ENCODE measurements at places on chromosomes 12 and 14.

DNA sequence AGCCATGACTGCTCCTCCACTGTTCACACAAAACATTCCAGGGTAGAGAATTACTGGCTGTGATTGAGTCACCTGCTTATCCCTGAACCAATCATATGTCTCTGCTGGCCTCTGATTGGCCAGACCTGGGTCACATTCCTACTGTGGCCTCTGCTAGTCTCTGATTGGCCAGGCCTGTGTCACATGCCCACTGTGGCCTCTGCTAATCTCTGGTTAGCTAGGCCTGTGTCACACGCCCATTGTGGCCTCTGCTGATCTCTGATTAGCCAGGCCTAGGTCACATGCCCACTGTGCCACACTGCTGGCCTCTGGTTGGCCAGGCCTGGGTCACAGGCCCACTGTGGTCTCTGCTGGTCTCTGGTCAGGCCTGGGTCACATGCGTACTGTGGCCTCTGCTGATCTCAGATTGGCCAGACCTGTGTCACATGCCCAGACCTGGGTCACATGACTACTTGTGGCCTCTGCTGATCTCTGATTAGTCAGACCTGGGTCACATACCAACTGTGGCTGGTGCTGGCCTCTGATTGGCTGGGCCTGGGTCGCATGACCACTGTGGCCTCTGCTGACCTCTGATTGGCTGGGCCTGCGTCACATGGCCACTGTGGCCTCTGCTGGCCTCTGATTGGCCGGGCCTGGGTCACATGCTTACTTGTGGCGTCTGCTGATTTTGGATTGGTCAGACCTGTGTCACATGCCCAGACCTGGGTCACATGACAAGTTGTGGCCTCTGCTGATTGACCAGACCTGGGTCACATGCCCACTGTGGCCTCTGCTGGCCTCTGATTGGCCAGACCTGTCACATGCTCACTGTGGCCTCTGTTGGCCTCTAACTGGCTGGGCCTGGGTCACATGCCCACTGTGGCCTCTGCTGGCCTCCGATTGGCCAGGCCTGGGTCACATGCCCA lies 251.6 kb downstream of the SLC15A4 start:
- no peak for DNase-seq

- no peak for DNase-seq
Measured at GRCh38 chr14:103423050-103423461, 37.8 kb downstream of the MARK3 start.

GRCh38 chr12:10098791-10099190 lies at the start of gene CLEC1A:
CLEC1A (minus strand) TSS chr12:10098985; CDS start chr12:10098922, 63 bp downstream.
- no peak for DNase-seq

DNA sequence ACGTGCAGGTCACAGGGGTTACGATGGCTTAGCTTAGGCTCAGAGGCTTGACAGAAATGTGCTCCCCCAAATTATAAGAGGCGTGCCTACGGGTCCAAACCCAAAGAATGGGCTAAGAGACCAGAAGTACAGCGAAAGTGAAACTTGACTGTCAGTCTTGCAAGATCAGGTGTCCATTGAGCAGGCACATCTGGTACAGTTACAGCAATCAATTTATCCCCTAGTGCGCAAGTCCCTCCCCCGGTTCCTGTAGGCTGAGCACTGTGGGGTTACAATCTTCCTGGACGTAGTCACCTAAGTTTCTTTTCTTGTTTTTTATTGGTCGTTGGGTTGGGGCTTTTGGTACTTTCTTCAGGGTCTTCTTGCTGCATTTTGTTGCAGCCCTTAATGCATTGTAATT lies 134.2 kb downstream of the UNC79 start:
- no peak for DNase-seq

DNA sequence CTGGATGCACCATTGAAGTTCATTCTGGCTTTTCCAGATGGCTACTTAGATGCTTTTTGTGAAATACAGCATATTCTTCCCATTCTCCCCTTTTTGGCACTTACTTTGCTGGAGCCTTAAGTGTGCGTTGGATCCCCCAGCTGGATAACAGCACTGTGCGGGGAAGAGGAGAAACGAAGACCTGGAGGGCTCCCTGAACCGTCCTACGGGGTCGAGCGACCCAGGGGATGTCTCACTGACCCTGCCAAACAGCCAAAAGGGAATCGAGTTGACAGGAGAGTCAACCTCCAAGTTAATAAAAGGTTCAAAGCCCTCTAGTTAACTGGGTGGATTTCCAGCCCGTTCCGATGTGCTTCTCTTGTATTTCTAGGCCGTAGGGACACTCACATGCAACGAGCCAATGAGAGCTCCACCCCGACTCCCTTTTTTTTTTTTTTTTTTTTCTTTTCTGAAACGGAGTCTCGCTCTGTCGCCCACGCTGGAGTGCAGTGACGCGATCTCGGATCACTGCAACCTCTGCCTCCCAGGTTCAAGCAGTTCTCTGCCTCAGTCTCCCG lies 1.0 kb upstream of the CAMKK2 start:
- peak; percentile 25 for DNase-seq

DNA sequence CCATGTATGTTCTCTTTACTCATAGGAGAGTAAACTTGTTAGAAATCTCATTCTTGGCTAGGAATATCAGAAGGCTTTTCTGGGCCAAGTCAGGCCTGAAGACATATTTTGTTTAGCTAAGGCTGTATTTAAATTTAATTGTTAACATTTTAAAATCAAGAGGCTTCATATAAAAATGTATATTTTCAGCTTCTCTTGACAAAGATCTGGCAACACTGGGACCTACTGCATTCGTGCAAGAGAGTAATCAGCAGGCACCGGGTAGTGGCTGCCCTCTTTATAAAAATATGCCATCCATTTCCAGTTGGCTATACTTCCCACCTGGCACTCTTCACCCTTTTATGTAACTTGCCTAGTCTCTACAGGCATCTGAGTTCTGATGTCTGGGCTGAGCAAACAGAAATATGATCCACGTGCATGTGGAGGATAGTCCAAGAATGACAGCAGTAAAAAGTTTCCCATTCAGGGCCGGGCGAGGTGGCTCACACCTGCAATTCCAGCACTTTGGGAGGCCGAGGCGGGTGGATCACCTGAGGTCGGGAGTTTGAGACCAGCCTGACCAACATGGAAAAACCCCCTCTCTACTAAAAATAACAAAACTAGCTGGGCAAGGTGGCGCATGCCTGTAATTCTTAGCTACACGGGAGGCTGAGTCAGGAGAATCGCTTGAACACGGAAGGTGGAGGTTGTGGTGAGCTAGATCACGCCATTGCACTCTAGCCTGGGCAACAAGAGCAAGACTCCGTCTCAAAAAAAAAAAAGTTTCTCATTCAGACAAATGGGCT lies 2.0 kb upstream of the SOS2 start:
- no peak for DNase-seq

- no peak for DNase-seq
Measured at GRCh38 chr14:93960108-93960475, 16.3 kb downstream of the ASB2 start.

DNA sequence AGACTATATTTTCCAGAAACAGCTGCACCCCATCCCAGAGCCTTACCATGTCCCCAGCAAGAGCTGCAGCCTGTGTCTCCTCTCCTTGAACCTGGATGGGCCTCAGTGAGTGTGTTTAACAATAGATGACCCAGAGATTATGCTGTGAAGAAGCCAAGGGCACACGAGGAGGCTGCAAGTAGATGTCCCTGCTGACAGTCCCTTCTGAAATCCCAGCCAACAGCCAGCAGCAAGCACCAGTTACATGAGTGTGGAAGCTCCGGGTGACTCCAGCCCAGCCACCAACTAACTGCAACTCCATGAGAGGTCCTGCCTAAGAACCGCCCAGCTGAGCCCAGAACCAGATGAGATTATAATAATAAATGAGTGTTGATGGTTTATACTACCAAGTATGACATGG lies 191.7 kb downstream of the BCL11B start:
- no peak for DNase-seq

GRCh38 chr14:100725587-100726387 lies 905 bp upstream of the DLK1 start:
- DNase-seq, result no peak

DNA sequence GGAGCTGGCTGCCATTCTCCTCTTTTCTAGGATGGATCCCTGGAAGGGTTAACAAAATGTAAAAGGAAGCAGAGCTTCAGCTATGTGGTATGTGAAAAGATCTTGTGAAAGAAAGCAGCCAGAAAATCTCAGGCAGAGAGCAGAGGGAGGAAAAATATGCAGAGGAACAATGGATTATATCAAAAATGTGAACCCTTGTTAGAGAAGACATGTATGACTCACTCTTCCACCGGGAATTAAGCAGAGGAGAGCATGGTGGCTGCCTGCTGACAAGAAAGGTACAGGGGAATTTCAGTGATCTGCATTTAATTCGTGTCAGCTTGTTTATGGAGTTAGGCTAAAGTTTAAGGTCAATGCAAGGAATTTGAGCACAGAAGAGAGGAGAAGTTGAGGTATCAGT lies 46.3 kb downstream of the KCNA1 start:
- DNase-seq, result no peak

- no peak for DNase-seq
Measured at GRCh38 chr14:63155511-63156185, 48.6 kb upstream of the RHOJ start.

DNA sequence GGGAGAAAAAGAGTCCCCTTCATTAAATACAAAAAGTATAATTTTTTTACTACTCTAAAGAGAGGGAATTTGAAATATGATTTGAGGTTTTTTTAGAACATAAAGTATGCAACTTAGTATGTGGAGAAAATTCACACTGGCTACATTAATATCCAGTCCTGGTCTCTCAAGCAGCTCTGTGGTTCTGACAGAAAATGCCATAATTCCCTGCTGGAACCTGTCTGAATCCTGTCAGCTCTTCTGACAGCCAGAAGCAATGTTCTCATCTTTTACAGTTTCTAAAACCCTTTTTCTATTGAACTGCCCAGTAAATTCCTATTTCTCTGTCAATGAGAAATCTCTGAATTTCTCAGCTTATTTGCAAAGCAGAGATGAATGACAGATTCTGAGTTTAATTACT lies 13.4 kb upstream of the NOVA1 start:
- DNase-seq, result no peak

DNA sequence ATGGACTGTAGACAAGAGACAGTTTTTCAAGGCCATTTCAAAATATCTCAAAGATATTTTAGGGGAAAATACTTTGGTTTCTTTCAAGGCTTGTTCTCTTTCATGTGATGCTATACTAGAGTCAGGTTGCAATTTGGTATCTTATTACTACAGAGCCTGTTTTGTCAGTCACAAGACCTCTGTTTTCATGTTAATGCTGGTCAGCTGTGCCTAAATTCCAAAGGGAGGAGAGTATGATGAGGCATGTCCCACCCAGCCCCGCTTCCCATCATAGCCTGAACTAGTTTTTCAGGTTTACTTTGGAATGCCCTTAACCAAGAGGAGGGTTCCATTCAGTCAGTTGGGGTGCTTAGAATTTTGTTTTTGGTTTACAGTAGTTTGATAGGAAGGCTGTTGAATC lies 52.6 kb downstream of the GPHB5 start:
- DNase-seq, result no peak

DNA sequence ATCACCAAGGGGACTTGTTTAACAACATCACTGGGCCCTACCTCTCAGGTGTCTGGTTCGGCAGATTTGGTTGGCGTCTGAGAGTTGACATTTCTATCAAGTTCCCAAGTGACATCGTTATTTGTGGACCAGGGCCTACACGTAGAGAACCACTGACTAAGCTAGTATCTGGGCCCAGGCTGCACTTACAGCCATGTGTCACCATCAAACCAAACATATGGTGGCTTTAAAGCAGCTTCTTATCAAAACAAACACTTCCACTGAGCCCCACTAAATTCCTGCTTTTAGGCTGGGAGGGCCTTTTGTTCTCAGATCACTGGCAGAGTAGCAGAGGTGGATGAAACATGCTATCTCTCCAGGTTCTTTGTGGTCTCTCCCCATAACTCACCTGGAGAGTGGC lies 220.5 kb downstream of the PELI2 start:
- DNase-seq, result no peak

- DNase-seq, result no peak
Measured at GRCh38 chr12:13223179-13223804, 26.8 kb downstream of the EMP1 start.

DNA sequence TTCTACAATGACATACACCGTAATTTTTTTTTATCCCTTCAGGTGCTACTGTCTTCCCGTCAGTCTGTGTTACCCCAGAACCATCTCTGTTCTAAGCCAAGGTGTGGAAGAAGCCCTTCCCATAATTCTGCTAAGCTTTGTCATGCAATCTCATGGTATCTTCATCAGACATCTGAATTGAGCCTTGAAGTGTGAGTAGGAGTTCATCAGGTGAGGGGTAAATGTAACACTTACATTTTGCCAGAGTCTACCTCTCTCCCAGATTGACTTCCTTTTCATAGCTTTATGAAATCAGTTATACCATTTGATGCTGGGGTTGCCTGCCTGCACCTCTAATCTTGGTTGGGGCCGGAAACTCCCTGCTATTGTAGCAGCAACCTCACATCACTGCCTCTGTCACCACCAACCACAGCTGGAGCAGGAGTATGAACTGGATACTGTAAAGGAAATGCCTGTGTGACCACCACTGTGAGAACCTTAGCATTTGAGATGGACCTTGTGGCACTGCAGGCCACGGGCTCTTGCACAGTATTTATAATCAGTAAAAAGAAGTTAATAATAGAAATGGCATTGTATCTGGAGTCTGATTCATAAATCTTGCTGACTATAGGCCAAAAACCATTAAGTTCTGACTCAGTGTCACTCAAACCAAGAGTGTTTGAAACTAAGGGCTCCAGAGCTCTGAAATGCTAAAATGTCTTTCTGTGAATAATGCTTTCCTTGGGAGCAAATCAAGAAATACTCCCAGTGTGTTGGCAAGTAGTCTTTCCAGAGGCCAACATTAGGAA lies 58.7 kb upstream of the STK38L start:
- DNase-seq, result no peak
